ENCODE measurements at places on chromosomes 2 and 18.

- no peak for DNase-seq
These were observed 206.3 kb upstream of the GYPC start for GRCh38 chr2:126449677-126450076.

GRCh38 chr18:36511791-36512352 is 214.4 kb downstream of the FHOD3 start:
- no peak for DNase-seq

- DNase-seq: no peak
These were observed 40.5 kb downstream of the SCN9A start for GRCh38 chr2:166335284-166335683.

DNA sequence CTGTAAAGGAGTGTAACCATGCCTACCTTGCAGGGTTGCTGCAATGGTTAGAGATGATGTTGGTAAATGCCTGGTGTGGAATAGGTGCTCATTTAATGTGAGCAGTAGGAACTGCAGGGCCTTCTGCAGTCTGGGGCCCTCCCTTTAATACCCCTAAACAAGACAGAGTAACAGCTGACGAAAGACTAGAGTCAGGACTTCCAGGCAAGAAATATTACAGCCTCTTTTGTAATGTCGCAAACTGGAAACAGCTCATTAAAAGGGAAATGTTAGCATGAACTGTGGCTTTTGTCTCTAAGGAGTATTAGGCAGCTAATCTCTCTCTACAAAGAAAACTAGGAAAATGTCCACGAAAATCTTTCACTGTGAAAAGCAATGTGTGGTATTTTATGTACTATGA is 26.0 kb downstream of the MARCO start:
- no peak for DNase-seq

DNA sequence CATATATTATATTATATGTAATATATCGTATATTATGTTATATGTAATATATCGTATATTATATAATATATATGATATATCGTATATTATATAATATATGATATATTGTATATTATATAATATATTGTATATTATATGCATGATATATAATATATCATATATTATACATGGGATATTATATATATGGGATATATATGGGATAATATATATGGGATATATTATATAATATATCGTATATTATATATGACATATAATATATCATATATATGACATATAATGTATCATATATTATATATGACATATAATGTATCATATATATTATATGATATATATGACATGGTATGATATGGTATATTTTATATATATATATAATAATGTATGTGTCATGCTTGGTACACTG is 100.7 kb upstream of the STPG4 start:
- DNase-seq: no peak

GRCh38 chr2:162435676-162436075 is 91.7 kb downstream of the GCA start:
- no peak for DNase-seq

DNA sequence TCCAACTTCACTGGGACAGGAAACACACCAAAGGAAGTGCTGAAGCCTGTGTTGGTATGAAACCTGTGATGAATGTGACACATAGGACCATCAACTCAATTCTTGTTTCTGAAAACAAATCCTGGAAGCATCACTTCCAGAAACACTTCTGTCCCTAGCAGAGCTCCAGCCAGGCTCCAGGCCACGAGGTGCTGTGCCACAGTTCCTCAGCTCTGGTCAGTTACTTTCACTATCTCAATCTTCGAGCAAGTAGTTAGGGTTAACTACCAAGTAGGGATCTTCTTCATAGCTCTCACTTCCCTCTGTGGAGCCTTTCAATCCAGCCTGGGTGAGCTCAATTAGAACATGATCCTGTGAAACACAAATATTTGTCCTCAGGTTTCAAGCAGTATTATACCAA is 3.6 kb upstream of the LCT start:
- DNase-seq: no peak

GRCh38 chr2:96817882-96818281 is 1.8 kb downstream of the CNNM3 start:
- no peak for DNase-seq

DNA sequence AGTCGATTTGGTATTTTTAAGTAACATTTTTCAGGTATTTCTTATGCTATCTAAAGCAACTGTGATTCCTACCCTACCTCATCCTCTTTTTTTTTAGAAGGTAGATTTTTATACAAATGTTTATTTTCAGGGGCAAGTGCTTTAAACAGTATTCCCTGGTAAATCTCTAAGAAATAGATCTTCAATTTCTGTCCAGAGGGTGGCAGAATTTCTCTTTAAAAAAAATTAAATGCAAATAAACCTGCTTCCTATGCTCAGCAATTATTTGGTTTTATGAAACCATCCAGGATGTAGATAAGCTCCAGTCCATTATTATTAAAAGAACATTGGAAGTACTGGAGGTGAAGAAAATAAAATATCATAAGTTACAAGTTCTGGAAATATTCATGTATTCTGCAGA is 191.9 kb downstream of the MYO3B start:
- DNase-seq: no peak

DNA sequence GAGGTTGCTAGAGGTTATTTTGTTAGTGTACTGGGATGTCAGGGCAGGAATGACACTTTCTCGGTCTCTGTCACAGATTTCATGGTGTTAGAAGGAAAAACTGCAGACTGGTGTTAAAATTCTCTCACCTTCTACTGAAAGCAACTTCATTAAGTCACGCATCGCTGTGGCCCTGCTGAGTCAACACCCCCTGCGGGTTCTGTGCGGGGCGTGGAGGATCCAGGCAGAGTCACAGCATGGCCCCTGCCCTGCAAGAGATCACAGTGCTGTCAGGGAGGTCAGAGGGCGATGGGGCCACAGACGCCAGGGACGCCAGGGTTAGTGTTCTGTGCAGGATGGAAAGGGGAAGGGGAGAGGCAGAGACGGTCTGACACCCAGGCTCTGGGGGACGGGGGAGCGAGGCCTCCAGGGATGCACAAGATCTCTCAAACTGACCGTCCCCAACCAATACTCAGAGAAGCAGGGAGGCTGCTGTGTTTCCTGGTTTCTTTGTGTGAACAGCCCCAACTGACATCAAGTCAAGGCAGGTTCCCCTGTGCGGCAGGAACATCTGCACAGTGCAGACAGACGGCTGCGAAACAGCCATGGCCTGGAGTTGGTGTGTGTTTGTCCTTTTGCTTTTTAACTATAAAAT is 354.9 kb upstream of the SALL3 start:
- DNase-seq: no peak

DNA sequence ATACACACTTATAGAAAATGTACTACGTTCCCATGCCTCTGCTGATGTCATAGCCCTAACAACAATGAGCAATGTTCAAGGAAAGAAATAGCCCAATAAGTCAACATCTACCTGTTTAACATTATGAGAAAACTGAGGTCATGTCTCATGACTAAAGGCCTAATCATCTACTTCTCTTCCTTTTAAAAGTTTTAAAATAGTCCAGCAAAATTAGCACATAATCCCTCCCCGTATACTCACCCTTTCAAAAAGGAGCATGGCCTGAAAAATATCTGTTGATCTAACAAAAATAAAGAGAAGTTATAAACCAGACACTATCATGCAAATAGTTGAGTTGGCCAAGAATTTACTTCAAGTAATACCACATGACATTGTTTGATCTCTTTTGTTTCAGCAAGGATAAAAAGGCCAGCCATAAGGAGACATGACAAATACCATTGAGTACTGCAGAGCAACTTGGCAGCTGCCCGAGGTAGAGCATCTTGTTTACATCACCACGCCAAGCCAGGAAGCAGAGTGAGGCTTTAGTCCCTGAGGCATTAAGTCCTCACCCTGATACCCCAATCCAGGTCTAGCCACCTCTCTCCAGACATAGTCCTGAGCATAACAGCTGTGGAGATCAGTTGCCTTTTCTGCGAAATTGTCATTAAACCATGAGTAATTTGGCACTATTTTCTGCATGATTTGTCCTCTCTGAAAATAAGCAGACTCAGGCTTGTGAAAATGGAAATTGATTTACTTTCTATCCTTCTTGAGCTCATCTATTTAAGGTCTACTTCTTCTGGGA is 137.4 kb upstream of the ETAA1 start:
- no peak for DNase-seq

- peak; percentile 54 for DNase-seq
These were observed 925 bp downstream of the SOS1 start for GRCh38 chr2:39119732-39120520.

DNA sequence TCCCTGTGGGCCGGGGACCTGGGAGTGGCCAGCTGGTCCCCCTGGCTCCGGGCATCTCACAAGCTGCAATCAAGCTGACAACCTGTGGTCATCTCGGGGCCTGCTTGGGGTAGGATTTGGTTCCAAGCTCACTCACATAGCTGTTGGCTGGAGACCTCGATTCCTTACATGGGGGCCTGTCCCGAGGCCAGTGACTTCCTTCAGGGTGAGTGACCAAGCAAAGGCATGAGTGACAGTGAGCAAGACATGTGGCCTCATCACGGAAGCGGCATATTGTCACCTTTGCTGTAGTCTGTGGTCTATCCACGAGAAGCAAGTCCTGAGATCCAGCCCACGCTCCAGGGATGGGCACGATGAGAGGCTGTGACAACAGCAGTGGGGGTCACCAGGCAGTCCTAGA is 131.4 kb upstream of the ID2 start:
- DNase-seq: no peak

DNA sequence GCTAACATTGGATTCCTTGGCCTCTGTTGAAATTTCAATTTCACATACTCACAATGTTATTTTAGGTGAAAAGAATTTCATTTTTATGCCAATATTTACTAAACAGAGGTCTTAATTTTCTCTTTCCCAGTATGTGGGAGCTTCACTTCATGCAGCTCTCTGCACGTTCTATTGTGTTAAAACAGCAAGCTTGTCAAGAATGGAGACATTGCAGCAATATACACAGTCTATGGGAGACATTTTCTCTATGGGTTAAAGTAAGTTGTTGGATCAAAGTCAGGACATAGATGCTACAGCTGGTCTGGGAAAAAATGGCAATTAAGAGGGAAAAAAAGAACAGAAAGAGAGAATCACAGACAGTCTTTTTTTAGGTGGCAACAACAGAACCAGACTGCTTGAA is 70.4 kb upstream of the ARHGAP15 start:
- DNase-seq: no peak

DNA sequence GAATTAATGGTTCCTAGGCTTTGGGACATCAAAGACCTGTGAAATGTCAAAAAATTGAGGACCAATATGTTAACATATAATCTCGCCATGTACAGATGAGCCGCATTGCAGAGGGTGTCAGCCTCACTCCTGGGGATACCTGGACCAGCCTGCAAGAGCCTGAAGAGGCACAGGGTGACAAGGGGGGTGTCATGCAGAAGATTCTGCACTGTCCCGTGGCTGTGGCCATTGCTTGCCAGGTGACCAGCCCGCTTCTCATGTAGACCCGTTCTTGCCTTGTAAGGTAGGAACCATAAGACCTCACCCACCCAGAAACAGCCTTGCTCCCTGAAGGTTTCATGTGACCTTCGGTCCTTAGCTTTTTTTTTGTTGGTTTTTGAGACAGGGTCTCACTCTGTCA is 37.5 kb downstream of the TMEM37 start:
- DNase-seq: no peak

DNA sequence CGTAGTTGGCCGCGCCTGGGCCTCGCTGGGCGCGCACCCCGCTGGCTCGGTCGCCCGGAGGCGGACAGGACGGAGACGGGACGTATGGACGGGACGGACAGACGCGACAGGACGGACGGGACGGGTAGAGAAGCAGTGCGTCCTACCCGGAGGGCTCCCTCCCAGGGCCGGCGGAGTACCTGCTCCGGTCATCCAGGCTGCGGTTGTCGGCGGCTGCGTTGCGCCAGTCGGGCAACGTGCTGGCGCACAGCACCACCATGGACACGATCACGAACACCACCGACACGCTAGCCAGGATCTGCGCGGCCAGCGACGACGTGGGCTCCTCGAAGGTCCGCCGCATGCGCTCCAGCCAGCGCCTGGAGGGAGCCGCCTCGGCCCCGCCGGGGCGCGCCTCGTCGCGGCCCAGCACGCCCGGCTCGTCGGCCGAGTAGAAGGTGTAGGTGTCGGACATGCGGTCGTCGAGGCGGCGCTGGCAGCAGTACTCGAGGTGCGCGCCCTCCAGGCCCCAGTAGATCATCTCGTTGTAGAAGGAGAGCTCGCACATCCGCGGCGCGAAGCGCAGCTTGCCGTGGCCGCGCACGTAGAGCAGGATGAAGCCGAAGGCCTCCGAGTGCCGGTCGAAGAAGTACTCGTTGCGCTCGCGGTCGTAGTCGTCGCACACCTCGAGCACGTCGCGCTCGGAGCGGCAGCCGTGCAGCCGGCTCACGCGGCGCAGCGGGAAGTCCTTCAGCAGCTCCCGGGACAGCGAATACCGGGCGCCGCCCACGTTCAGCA is 903 bp downstream of the KCNG3 start:
- peak; percentile 10 for DNase-seq

DNA sequence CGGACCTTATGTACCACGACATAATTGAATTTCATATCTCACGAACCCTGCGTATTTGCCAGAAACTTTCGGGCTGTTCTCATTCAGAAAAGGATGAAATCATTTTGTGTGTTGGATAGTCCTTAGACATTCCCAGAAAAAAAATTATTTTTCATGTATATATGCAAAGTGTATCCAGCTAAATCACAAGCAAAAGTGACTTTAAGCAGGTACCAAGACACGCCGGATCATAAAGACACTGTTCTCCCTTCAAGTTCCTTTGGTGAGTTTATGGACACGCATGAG is 35.1 kb upstream of the PNO1 start:
- DNase-seq: no peak

DNA sequence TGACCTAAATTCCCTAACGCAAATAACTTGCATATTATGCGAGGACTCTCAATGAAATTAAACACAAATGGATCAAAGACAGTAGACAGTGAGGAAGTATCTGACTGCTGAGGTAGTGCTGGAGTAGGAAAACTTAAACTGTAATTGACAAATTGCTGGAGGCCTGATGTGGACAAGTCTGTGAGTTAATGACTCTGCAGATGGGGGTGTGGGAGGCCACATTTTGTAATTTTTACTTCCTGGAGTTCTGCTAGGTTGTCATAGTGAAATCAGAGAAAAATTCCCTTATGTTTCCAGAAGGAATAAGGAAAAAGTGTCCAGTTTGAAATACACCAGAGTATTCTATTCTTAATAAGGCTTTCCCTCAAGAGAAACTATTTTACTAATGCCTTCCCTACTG is 333.0 kb upstream of the CNTNAP5 start:
- DNase-seq: no peak

DNA sequence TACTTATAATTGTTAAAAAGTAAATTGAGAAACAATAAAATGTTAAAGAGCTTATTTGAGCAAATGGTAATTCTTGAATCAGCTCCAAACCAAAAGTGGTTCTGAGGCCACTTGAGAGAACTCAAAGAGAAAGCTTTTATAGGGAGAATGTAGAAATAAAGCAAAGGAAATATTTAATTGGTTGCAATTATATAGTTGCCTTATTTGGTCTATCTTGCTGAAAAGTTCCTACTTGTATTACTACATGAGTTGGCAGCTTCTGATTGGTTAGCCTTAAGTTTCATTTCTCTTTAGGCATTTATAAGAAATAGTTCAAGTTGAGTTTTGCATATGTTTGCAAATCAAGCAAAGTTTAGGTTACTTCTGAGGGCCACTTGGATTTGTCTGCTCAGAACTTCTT is 38.1 kb downstream of the SCN2A start:
- no peak for DNase-seq

GRCh38 chr2:78895022-78895421 is 130.5 kb upstream of the REG3G start:
- DNase-seq: no peak

GRCh38 chr2:72378753-72379348 is 231.2 kb upstream of the CYP26B1 start:
- no peak for DNase-seq

- no peak for DNase-seq
These were observed 1154.0 kb upstream of the FANCL start for GRCh38 chr2:59395119-59395518.

- DNase-seq: no peak
These were observed 133.5 kb upstream of the SLC14A2 start for GRCh38 chr18:45481821-45482220.
